ENCODE measurements at places on chromosomes 6 and 20. TPM values are rescaled to one million over a fixed set of nuclear protein-coding genes. Genes with fewer than 3 reads are reported as not detected.

- H3K4me1 ChIP-seq = no peaks in the 10 kb centered on the region
- no peaks in the 10 kb centered on the region for H3K36me3 ChIP-seq
- H3K4me3 ChIP-seq = no peak overlapping the region
- no peak overlapping the region for H3K27ac ChIP-seq
- peaks cover 13% of the 10 kb centered on the region for H3K27me3 ChIP-seq
Observed at GRCh38 chr6:6243846-6244245, 76.6 kb downstream of the F13A1 start.

- peaks cover 1% of the 10 kb centered on the region for H3K27me3 ChIP-seq
- H3K4me3 ChIP-seq = no peak overlapping the region
- H3K27ac ChIP-seq = no peak overlapping the region
- DNase-seq = no peak
- H3K4me1 ChIP-seq = no peaks in the 10 kb centered on the region
Observed at GRCh38 chr6:110048221-110048875, 70.2 kb downstream of the GPR6 start.

GRCh38 chr6:133243723-133244305 lies 2.7 kb downstream of the EYA4 start:
- H3K27ac ChIP-seq = no peak overlapping the region
- no peak overlapping the region for H3K4me3 ChIP-seq
- no peaks in the 10 kb centered on the region for H3K36me3 ChIP-seq
- DNase-seq = no peak

DNA sequence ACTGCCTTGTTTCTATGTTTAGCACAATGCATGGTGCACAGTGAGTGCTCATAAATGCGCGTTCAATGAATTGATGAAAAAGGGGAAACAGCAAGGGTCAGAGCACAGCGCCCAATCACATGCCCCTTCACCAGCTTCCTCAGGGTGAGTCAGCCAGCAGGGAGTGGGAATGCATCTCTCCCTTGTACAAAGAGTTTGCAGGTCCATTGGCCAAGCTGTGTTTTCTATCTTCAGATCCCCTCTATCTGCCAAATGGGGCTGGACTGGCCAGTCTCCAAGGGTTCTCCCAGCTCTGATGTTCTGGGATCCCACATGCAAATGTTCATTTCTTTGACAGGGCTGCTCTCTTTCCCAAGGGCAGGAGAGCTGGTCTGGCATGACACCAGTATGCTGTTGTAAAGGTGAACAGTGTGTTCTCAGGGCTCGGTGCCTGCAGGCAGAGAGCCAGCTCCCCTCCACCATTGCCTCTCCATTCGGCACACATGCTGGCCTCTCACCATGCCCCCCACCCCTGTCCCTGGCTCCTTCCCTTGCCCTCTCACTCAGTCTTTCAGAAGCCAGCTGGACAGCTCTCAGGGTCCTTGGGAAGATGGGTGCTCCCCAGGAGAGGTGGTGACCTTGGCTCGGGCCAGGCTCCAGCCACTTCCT lies 25.0 kb downstream of the ANGPT4 start:
- no peaks in the 10 kb centered on the region for H3K4me1 ChIP-seq
- peaks cover 2% of the 10 kb centered on the region for H3K27me3 ChIP-seq
- H3K27ac ChIP-seq = no peak overlapping the region
- no peak for DNase-seq
- H3K4me3 ChIP-seq = no peak overlapping the region
- H3K36me3 ChIP-seq = no peaks in the 10 kb centered on the region

DNA sequence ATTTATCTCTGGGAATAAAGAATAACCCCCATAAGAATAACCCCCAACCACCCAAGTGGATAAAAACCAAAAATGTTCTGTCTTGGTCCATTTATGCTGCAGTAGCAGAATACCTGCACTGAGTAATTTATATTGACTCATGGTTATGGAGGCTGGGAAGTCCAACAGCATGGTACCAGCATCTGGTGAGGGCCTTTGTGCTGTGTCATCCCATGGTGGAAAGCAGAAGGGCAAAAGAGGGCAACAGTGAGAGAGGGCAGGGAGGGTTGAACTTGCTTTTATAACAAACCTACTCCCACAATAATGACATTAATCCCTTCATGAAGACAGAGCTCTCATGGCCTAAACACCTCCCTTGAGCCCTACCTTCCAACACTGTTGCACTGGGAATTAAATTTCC lies 133.7 kb downstream of the ERMARD start:
- no peak for DNase-seq
- peaks cover 17% of the 10 kb centered on the region for H3K27me3 ChIP-seq
- no peaks in the 10 kb centered on the region for H3K36me3 ChIP-seq
- H3K4me3 ChIP-seq = no peak overlapping the region
- no peaks in the 10 kb centered on the region for H3K4me1 ChIP-seq

GRCh38 chr6:5050009-5050408 lies 35.1 kb upstream of the PPP1R3G start:
- H3K27ac ChIP-seq = no peak overlapping the region
- H3K4me1 ChIP-seq = no peaks in the 10 kb centered on the region
- peaks cover 10% of the 10 kb centered on the region for H3K36me3 ChIP-seq
- no peak overlapping the region for H3K4me3 ChIP-seq
- no peak for DNase-seq

- H3K27ac ChIP-seq = no peak overlapping the region
- H3K36me3 ChIP-seq = peaks cover 32% of the 10 kb centered on the region
- no peak for DNase-seq
- H3K4me3 ChIP-seq = no peak overlapping the region
Observed at GRCh38 chr6:20876036-20876435, 341.8 kb downstream of the CDKAL1 start.

DNA sequence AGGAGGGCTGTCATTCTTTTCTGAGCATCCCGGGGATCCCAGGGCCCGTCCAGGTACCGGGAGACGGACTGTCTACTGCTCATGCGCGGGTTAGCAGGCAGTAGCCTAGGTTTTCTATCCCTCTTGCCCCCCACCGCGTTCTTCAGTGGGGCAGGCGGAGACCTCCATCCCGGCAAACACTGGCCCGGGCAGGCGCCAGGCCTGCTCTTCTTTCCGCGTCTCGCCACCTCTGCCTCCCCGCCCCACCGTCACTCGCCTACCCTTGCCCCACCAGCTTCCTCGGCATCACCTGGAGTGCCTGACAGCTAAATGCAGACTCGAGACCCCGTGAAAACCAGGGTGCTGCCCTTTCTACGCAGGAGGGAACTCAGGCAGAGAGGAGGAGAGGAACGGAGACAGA lies 1937.7 kb upstream of the DEFB115 start:
- H3K27me3 ChIP-seq = no peaks in the 10 kb centered on the region
- no peak for DNase-seq
- H3K27ac ChIP-seq = no peak overlapping the region

- no peak overlapping the region for H3K27ac ChIP-seq
- no peak overlapping the region for H3K4me3 ChIP-seq
- H3K27me3 ChIP-seq = no peaks in the 10 kb centered on the region
- DNase-seq = no peak
- H3K4me1 ChIP-seq = no peaks in the 10 kb centered on the region
- H3K36me3 ChIP-seq = no peaks in the 10 kb centered on the region
Observed at GRCh38 chr6:100134703-100135102, 140.7 kb upstream of the MCHR2 start.

PCNA gene
- 600 TPM for total RNA-seq

LAMA2 gene
- 0.69 TPM for total RNA-seq

Data from activated CD8-positive, alpha-beta T cell treated with anti-CD3 and anti-CD28 coated beads for 36 hours (primary cell).